Activated CD8-positive, alpha-beta memory T cell treated with anti-CD3 and anti-CD28 coated beads for 36 hours (primary cell): ENCODE measurements at places on chromosomes 2 and 18. TPM values are rescaled to one million over a fixed set of nuclear protein-coding genes. Genes with fewer than 3 reads are reported as not detected.

GALNT14 gene
- 1.2 TPM for total RNA-seq

SPP2 gene
- not detected for total RNA-seq

GALNT3 gene
- 2.6 TPM for total RNA-seq

RESP18 gene
- not detected for total RNA-seq

POTEI gene
- total RNA-seq, result not detected

UGT1A8 gene
- not detected for total RNA-seq

DLGAP1 gene
- total RNA-seq, result not detected

IAH1 gene
- 76.6 TPM for total RNA-seq
